ENCODE measurements at places on chromosomes 12 and 14. TPM values are rescaled to one million over a fixed set of nuclear protein-coding genes. Genes with fewer than 3 reads are reported as not detected.
A peak's percentile ranks its signal among the peaks of the same experiment; 100 is the strongest.

MGP gene
- 12.6 TPM for total RNA-seq

ANO2 gene
- total RNA-seq = 0.86 TPM

CLEC4C gene
- total RNA-seq = not detected

GCH1 gene
- 2.9 TPM for total RNA-seq

HOXC4 gene
- total RNA-seq = 4.3 TPM

CCDC38 gene
- not detected for total RNA-seq

TEX22 gene
- total RNA-seq = 0.07 TPM

SLC25A21 gene
- total RNA-seq = 0.94 TPM

ANKRD33 gene
- total RNA-seq = not detected

DNA sequence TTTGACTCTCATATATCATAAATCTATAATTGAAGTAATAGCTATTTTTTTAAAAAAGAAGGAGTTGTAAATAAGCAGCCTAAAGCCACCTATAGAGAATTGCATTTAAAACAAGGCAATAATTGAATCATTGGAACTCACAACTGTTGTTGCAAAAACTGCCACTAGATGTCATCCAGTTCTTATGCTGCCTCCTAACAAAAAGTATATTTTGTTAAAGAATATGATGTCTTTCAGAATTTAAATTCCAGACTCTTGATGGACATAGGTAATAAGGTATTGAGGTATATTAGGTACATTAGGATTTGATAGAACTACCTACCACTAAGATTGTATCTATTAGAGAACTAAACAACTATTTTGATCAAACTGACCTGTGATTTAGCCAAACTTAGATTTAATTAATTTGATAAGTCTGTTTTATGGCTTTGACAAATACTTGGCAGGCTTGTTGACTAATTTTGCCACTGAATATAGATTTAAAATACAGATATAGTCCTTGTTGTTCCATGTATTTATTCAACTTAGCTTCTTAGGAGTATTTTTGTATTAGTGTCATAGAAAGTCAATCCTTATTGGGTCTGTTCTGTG, 401.4 kb downstream of the RPL10L start:
- DNase-seq = peak; percentile 2

DNA sequence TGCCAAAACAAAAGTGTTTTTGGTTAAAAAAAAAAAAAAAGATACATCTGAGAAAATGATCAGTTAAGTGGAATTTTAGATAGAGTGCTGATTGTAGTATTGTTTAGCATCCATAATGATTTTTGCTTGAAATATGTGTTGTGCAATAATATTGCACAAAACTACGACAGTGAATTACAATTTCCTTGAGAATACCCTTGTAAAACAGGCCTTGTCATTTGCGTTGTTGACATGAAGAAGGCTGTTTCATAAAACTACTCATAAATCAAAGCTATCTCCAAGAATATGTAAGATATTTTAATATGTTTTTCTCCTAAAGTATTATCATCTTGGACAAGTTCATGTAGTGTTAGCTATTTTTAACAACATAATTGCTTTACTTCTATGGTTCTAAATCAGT, 1077.0 kb downstream of the LRFN5 start:
- peak; percentile 0 for DNase-seq

DNA sequence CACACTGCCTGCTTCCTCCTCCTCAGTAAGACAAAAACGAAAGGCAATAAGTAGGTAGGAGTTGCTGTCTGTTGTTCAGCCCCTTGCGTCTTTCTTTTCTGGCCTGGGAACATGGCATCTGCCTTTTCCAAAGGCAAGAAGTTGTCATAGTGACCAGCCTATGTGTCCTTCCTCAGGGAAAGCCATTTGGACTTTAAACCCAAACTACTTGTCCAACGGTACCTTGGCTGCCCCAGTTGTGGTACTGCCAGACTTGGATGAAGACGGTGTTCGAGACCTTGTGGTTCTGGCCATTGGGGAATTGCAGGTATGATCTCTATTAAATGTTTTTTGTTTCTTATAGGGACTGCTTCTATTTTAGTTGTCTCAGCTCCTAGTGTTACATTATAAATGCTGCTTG, 18.5 kb downstream of the FAM234B start:
- no peak for DNase-seq

- no peak for DNase-seq
Measured at GRCh38 chr14:105389976-105390848, 8.1 kb upstream of the TEX22 start.

DNA sequence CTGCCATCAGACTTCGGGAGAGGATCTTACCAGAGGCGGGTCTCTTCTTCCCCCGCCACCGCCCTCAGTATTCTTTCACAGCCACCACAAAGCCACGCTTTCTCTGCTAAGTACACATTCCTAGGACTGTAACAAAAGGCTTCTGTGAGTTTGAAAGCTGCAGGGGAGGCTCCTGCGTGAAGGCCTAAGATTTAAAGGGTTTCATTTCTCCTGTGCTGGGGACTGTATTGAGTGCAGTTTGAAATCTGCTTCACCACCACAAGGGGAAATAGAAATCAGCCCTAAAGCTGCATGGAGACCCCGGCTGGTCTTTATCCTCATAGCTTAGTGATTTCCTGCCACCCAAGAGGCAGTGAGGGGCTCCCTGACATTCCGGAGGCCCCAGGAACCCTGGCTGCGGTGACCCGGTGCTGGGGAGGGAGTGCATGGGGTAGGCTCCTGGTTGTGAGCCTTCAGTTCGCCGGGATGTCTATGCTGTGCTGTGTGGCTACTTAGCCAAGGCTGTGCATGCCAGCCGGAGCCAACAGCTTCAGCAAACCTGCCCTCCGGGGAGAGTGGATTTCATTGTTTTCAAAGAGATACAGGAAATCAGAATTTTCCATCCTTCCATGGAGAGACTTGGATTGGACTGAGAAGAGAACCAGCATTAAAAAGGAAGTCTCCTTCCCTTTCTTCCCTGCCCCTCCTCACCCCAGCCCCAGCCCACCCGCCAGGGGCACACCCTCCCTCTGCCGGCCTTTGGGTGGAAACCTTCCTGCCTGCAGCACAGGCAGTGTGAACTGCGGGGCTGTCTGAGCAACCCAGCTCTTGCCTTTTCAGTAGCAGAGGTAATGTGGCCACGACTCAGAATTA, 163.3 kb downstream of the ETV6 start:
- peak; percentile 63 for DNase-seq

DNA sequence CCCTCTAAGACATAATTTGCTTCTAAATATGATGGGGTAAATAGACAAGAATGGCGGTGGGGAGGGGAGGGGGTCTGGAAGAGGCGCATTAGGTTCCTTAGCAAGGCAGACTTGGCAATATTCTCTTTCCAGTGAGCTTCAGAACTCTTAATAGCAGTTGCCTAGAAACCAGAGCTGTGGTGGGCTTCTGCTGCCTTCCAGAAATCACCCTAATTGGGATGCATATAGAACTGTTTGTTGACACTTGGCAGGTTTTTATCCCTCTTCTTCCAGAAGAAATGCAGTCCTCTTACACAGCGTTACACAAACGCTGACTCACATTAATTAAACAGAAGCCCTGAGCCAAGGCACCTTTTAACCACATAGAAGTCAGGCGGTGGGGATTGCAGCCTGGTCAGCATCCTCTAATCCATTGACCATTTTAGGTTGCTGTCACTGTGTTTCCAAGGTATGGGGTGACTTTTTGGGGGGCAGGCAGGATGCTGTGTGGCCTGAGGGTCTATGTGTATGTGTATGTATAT, 114.1 kb downstream of the CCDC60 start:
- DNase-seq = no peak

DNA sequence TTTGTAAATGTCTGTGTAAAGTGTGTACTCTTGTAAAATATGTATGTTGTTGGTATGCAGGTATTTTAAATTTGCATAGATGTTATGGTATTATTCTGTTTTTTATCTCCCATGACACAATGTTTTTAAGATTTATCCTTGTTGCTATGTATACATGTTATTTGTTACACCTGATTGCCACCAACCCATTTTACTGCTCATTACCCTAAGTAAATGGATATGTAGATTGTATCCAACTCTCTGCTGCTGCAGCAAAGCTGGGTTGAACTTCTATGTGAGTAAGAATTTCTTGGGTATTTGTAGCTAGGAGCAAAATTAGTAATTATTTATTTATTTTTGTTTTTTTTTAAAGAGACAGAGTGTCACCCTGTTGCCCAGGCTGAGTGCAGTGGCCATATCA, 6.2 kb downstream of the APAF1 start:
- DNase-seq = peak; percentile 6

DNA sequence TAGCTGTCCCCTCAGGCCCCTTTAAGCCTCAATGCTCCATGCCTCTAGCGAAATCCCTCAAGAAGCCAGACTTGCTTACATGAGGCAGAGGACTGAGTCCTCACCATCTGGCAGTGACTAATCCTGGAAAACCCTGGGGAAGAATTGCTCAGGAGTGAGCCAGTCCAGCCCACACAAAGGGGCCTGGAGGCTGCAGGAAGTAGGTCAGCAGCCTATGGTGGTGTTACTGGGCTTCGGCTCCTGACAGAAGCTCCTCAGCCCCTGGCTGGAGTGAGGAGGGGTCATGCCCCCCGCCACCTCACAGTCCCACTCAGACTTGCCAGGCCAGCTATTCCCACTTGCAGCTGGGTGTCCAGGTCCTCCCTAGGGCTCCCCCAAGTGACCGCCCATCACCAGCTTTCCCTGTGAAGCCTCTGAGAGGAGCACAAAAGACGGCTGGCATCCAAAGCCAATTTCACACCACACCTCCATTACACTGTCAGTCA, 250.5 kb downstream of the DPF3 start:
- peak; percentile 98 for DNase-seq

DNA sequence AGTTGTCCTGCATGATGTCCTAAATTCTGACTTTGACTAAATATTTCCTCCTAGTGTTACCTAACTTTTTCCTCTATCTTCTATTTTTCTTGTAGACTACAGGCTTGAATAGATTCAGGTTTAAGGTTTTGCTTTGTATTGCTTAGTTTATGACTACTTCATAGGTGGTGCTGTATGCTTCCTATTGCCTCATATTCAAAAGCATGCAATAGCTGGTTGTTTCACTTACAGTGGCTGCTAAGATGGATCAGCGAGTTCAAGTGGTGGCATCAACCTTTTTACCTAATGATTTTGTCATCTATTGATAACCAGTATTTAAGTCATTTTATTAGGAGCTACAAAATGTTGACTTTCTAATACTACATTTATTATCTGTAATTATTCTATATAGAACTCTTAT, 36.3 kb upstream of the BICD1 start:
- no peak for DNase-seq

DNA sequence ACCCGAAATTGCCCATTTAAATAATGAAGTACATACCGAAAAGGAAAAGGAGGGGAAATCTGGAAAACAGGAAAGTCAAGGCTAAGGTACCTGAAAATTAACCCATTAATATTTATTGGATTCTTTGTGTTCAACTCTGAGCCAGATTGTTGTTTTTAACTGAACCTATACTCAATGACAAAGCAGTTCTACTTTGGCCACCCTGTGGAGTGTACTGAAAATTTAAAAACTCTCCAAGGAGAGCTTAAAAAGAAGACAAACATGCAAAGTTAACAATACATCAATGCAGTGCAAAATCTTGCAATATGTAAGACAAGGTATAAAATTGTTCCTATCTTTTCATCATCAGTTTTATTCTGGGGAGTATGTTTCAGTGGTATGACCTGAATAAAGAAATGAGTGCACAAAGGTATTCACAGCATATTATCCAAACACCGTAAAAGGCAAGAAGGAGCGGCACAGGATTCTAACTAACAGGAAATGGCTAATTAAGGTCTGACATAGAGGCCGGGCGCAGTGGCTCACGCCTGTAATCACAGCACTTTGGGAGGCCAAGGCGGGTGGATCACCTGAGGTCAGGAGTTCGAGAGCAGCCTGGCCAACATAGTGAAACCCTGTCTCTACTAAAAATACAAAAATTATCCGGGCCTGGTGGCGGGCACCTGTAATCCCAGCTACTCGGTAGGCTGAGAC, 1.7 kb downstream of the USP44 start:
- no peak for DNase-seq
